ENCODE measurements at places on chromosomes 2 and 18.

DNA sequence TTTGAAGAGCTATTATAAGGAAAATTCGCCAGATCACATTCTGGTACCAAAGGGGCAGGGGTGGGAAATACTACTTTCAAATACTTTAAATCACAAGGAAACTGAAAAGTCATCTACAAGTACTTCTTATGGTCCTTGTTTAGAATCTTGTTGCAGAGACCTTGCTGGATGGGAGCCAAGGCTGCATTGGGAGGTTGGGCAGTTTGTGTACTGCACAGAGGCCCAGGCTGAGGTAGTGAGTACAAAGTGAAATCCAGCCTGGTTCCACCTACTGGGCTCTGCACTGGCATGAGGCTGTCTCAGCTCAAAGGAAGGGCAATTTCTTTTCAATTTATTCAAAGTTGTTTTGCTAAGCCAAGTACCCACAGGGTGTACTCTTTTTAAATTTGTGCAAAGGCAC is 140.3 kb upstream of the DLX2 start:
- DNase-seq, result no peak

- no peak for DNase-seq
Observed at GRCh38 chr18:26662996-26663395, 114.6 kb upstream of the KCTD1 start.

DNA sequence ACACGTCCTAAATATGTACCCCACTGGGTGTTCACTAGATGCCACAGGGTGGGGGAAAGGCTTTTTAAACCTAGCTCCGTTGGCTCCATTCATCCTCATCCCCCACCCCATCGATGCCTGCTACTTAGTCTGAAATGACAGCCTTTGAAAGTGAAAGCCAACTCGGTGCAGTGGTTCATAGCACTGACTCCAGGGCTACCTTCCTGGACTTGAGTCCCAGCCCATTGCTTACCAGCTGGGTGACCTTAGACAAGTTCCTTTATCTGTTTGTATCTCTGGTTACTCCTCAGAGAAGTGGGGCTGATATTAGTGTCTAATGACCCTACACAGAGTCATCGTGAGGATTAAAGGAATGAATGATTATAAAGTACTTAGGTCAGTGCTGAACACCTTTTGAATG is 24.4 kb downstream of the EHD3 start:
- no peak for DNase-seq

GRCh38 chr2:164593959-164594358 is 27.3 kb downstream of the GRB14 start:
- no peak for DNase-seq

- DNase-seq, result no peak
Observed at GRCh38 chr18:46209161-46209560, 105.0 kb downstream of the HAUS1 start.

GRCh38 chr2:138418453-138418852 is 83.1 kb upstream of the SPOPL start:
- no peak for DNase-seq

DNA sequence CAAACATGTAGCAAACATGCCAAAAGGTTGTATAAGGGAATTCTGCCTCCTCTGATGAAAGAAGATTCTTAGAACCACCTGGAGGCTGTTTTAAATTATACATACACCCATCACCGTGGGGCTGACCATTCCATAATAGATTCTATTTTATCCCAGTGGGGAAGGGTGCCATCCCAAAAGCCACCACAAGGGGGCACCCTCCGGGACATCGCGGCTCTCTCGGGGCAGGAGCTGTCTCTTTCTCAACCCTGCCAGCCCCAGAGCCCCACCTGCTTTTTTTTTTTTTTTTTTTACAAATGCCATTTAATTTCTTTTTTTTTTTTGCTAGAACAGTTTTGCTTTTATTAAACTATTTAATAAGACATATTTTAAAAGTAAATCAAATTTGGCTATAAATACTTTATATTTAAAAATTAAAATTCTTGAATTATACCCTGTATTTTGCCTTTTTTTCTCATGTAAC is 8.6 kb upstream of the MTCL1 start:
- peak; percentile 63 for DNase-seq

- no peak for DNase-seq
Observed at GRCh38 chr18:14939141-14939540, 191.2 kb downstream of the ANKRD30B start.

- DNase-seq, result no peak
Observed at GRCh38 chr2:236341067-236341466, 76.9 kb upstream of the ASB18 start.

DNA sequence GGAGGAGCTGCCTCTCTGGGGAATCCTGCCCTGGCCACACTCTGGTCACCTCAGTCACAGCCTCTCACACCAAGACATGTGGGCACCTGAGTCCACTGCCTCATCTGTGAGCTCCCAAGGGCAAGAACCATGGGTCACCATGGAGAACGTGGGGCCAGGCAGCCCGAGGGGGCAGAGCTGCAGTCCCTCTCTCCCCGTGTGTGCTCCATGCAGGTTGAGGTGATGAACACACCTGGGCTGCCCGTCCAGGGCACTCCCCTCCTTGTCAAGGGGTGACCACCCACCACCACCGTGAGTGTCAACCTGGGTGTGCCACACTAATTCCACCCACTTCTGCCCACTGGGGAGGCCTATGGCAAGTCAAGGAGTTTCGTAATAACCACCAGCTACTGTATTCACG is 159.6 kb upstream of the RAB6C start:
- DNase-seq, result no peak

DNA sequence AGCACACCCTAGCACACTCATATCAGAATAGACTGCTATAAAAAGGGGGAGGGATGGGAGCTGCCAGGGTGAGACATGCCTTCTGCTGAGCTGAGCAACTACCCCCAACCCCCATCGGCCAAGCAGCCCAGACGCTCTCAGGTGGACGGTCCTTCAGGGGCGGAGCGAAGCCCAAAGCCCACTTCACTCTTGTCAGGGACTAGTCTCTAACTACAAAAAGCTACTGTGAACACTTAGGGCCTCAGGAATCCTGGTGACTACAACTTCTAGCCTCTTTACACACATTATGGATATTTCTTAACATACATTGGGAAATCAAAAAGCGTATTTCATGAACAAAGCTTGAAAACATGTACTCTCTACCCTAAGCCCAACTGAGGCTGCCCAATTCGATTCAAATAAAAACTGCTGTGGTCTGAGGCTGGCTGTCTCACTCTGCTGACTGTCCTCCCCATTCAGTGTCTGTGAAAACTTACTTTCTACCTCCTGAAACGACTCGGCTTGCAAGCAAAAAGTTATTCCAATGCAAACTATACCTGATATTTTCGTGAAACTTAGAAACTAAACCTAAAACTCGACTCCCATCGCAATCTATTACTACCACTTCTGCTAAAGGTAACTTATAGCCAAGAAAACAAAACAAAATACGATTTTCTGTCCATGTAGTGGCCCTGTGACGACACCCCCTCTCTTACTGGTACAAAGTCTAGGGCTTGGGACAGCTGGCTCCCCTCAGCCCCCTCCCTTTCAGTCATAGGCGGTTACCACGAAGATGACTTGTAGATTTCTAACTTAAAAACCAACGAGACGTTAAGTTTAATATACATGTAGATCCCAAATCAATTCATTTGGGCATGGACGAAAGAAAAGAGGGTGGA is 1.2 kb downstream of the SERTAD2 start:
- peak; percentile 33 for DNase-seq

- no peak for DNase-seq
Observed at GRCh38 chr18:23137788-23138216, 2.5 kb downstream of the CABLES1 start.

DNA sequence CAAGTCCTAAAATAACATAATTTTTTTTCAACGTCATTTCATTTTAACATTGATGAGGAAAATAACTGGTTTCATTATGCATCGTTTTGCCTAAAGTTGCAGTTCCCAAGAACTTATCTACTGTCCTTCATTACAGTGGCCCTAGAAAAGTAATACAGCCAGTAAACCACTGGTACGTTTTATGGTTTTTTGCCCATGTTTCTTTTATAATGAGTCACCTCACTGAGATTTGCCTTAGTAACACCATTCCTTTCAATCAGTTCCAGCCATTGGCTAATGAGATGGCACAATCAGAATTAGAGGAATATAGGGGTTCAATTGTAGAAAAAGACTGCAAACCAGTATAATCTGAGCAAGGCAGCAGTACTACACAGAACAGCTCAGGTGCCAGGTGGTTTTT is 422.6 kb upstream of the LYPD1 start:
- no peak for DNase-seq

DNA sequence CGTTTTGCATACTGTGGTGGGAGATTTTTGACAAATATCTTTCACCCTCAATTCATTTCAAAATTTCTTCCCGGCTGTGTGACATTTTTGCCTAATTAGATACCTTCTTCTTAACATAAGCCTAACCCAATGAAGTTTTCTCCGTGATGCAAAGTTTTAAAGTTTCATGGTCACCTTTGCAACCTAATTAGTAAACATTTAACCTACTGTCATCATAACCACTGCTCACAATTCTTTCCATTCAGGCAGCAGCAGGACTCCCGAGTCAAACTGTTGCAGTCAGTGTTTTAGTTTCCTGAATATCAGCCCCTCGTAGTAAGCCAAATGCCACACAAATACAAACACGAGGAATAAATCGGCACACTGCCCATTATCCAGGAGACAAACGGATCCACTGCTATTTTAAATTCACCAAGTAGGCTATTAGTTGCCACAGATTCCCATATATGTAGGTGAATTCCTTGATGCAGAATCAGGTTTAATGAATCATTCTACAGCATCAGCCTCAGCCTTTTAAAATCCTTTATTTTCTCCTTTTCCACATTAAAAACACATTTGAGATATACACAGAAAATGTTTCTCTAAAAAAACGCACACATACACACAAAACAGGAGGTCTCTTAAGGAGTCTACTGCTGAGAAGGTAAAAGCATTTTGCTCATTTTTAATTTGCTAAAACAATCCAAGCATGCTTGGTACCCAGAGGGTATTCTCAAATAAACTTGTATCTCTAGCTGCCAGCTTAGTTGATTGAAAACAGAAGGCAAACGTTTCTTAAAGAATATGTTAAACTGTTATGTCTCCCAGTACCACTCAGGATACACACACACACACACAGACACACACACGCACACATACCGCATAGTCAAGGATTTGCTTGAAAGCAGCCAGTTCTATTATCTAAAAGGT is 106.5 kb upstream of the KCTD1 start:
- DNase-seq, result no peak

DNA sequence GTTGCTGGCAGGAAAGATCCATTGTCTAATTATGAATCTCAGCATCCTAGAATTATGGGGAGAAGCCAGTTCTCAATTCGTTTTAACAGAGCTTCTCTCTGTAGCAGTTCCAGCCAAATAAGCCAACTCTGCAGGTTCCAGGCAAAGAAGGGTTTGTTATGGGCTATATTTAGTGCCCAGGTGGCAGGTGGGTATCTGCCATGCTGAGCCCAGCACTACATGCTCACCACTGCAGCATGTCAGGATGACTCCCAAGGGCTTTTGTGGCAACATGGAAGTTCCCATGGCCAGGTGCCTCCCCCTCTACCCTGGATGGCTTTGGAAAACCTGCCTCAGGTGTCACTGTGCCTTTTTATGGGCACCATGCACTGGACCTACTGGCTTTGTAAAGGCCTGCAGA is 137.7 kb upstream of the MSH6 start:
- DNase-seq, result no peak

DNA sequence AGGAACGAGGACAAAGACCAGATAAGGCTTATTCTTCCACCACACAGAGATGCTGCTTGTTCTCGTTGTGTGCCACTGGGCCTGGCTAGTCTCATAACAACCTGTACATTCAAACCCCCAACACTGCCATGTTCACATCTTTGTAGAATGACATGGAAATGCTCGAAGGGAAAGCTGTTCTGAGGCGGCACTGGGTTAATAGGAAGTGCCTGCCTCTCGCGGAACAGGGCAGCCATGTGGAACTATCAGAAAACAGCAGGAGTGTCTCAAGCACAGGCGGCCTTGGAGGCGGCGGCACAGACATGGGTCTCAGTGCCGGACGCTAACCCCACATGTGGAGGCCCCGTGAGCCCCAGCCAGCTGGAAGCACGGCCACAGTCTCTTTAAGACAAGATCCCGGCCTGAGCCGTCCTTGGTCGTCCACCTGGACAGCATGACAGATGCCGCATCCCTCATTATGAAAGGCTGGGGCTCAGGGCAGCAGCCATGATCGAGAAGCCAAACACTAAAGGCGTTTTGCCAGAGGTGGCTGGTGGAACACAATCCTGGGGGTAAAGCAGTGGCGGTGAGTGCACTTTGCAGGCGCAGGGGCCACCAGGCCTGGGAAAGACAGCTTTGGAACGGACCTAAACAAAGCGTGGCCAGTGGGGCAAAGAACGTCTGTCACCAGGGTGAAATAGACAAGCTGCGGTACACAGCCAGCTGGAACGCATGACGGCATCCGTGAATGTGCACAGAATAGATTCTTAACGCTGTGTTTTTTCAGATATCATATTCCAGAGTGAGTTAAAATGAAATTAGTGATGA is 161.0 kb downstream of the HDAC4 start:
- DNase-seq, result no peak
